ENCODE measurements at places on chromosomes 5 and 9.
A peak's percentile ranks its signal among the peaks of the same experiment; 100 is the strongest.

GRCh38 chr9:122236681-122237080 is 7.9 kb upstream of the LHX6 start:
- no peak for DNase-seq

GRCh38 chr5:65190328-65191053 is 291.2 kb downstream of the ADAMTS6 start:
- DNase-seq: no peak

DNA sequence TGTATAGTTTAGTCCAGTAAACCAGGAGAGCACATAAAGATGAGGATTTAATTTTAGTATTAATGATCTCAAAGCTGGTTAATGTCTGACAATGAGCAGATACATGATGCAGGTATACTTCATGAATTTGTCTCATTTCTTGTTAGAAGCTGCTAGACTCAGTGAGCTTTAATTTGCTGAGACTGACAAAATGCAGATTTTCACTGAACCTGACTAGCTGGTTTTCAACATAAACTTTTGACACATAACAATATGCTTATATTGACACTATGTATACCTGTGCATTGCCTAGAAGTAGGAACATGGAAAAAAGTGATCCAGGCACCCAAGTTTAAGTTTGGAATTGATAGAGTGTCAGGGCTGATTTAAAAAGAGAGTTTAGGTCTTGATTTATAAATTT is 10.8 kb downstream of the UBLCP1 start:
- DNase-seq: no peak

GRCh38 chr9:8895861-8896224 is 1096.3 kb upstream of the DMAC1 start:
- peak; percentile 49 for DNase-seq

DNA sequence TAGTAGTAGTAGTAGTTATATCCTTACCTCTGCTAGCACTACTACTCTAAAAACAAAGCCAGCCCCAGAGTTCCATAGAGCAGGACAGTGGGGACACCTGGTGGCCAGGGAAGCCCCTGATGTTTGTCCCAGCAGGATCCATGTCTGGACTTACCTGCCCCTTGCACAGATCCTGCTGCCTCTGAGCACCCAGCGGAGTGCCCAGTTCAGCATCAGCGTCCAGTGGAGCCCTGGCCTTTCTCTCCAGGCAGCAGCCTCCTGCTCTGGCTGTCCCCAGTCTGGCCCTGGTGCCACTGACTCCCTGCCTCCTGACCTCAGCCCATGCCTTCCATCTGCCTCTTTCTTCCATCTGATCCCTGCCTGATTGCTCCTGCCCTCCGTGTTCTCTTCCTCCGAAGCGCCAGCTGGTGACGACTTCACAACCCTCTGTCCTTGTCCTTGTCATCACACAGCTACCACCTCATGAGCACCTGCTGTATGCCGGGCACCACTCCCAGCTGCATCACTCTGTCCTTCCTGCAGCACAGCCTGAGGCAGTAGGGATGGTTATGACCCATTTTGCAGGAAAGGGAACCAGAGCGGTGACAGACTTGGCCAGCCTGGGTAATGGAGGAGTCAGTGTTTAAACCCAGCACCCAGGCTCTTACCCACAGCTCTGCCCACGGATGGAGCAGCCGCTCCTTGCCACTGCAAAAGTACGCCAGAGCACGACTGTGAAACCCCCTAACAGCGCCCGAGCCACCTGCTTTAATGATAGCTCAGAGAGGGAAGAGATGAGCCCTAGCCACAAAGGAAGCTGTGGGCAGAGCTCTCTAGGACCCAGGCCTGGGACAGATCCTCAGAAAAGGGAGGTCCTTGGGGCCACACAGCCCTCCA is 11.5 kb downstream of the SARDH start:
- DNase-seq: peak; percentile 62

DNA sequence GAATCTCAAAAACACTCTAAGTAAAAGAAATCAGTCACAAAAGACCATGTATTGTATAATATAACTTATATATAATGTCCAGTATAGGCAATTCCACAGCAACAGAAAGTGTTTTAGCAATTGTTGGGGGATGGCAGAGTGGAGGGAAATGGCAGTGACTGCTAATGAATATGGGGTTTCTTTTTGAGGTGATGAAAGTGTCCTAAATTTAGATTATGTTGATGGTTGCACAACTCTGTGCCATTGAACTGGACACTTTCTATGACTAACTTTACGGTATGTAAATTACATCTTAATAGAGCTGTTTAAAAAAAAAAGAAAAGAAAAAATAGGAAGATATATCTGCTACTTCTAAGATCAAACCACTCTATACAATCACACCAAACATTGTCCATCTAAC is 124.9 kb upstream of the ZNF462 start:
- DNase-seq: no peak

DNA sequence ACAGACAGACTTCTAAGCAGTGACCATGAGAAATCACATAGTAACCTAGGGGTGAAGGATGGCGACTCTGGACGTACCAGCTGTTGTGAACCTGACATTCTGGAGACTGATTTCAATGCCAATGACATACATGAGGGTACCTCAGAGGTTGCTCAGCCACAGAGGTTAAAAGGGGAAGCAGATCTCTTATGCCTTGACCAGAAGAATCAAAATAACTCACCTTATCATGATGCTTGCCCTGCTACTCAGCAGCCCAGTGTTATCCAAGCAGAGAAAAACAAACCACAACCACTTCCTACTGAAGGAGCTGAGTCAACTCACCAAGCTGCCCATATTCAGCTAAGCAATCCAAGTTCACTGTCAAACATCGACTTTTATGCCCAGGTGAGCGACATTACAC is 38.0 kb upstream of the CCDC152 start:
- DNase-seq: no peak

GRCh38 chr5:169710675-169711074 is 73.6 kb downstream of the DOCK2 start:
- DNase-seq: no peak

GRCh38 chr5:58009754-58010153 is 450.1 kb downstream of the PLK2 start:
- no peak for DNase-seq

- DNase-seq: peak; percentile 14
These were observed 56.6 kb downstream of the NDUFS4 start for GRCh38 chr5:53616939-53617549.

- peak; percentile 98 for DNase-seq
These were observed 34.1 kb downstream of the SPRY4 start for GRCh38 chr5:142290577-142291299.

GRCh38 chr9:86751207-86751606 is 196.1 kb downstream of the GAS1 start:
- DNase-seq: no peak

DNA sequence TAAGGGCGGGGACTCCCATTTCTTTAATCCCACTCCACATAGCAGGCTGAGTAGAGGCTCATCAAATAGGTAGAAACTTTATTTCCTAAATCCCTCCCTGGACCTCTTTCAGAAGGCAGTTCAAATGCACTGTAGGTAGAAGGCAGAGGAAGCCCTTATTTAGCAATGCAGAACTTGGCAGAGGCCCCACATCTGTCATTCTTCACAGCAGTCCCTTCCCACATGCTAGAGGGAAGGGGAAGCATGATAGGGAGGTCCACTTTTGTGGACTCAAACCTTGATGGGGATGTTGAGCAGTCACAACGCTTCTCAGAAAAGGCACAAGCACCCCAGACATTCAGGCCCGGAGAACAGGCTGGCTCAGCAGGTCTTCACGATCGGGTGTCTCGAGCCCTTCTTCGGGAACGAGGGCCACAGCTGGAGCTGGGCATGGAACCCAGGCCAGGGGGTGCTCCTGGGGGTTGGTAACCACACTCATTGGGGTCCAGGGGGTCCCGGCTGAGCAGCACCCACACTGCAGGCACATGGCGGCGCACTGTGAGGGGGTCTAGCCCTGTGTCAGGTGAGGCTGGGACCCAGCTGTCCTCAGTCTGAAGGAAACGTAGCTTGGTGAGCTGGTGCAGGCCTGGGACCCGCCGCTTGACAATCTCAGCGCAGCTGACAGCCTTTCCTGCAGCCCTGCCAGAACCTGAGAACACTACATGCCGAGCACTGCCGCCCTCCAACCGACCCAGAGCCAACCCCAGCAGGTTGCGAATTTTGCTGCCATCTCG is 1.3 kb downstream of the RPP25L start:
- no peak for DNase-seq

- no peak for DNase-seq
These were observed 160.2 kb upstream of the IL12B start for GRCh38 chr5:159490507-159490906.

DNA sequence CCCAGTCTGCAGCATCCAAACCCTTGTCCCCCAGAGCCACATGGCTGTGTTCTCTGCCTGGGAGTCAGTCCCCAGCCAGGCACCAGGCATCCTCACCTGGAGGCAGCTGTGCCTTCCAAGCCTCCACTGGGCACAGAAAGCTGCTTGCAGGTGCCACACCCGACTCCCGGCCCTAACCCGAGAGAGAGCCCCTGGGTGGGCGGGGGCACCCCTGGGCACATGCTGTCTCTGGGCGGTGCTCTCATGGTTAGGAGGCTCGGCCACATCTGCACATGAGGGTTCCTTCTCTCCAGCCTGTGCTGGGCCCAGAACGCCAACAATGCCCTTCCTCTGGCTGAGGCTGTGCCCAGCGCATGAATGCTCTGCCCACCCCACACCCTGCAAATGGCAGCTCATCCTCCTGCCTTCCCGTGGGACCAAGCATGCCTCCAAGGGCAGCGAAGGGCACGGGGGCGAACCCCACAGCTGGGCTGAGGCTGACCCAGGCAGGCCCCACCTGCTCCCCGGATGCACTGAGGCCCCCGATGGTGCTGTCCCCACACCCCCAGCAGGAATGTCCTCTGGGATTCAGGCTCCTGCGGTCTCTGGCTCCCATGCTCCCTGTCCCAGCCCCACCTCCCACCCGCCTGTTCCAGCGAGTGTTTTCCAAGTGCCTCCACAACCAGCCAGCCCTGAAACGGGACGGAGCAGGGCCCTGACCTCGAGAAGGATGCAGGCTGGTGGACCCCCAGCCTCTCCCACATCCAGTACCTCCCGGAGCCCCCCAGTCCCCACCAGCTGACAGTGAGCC is 22.5 kb upstream of the CAMSAP1 start:
- no peak for DNase-seq

DNA sequence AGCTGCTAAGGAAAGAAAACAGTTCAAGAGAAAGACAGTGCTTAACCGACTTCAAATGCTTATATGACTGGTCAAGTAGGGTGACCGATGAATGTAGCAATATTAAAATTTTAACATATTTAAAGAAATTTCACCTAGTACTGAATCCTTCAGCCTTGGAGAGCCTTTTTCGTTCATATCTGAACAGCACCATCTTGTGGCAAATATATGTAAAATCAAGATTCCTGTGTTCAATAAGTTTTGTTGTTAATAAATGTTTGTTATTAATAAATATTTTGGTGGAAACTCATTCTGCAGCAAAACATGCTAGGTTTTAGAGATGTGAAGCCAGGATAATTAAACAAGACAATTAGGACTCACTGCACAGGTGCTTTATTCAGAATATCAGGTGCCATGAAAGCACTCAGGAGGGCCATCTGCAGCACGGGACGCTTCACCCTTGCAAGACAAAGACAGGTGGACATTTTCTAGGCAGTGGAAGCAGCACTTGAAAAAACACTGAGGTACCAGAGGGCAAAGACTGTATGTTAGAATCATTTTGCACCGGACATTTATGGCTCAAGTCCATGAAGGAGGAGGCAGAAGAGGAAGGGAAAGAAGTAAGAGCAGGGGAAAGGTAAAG is 15.6 kb downstream of the TICAM2 start:
- DNase-seq: peak; percentile 50

- DNase-seq: peak; percentile 23
These were observed 30.4 kb downstream of the GABBR2 start for GRCh38 chr9:98678244-98678842.
